NCI-H2107 (cell line): ENCODE measurements at places on chromosomes 7 and 10.

DNA sequence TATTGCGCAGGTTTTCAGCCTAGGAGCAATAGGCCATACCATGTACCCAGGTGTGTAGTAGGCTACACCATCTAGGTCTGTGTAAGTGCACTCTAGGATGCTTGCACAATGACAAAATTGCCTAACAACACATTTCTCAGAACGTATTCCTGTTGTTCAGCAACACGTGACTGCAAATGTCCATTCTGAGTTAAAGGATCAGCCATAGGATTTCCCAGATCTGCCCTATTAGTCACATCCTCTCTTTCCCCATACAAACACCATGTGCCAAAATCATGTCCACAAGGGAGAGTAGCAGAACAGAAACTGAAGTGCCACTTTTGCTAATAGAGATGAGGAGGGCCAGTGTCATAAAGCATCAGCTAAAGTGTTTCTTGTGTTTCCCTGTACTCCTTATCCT lies 42.6 kb upstream of the AMPH start:
- no peak for DNase-seq

DNA sequence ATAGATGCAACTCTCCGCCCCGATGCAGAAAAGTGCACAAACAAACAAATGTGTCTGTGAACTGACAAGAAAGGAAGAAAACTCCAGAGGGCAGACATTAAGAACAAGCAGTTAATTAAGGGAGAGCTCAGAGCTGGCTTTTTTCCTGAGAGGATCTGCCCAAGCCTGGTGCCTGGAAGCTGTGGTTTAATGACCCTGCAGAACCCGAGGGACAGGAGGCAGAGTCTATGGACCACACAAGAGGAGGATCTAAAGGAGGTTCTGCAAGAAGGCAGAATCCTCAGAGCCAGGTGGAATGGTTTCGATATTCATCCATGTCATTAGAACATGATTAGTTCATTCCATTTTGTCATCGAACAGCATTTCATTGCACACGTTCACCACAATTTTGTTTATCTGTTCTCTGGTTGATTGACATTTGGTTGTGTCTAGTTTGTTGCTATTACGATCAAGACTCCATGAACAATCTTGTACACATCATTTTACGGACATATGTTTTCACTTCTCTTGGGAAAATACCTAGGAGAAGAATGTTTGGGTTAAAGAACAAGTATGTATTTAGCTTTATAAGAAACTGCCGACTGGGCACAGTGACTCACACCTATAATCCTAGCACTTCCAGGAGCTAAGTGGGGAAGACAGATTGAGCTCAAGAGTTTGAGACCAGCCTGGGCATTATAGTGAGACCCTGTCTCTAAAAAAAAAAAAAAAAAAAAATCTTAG lies 560.2 kb downstream of the CALN1 start:
- no peak for DNase-seq

- no peak for DNase-seq
Observed at GRCh38 chr7:89908736-89909135, 245.5 kb upstream of the STEAP1 start.

GRCh38 chr7:25553580-25554291 lies 325.4 kb upstream of the NPVF start:
- no peak for DNase-seq

GRCh38 chr10:123552760-123553554 lies 113.2 kb upstream of the GPR26 start:
- no peak for DNase-seq

GRCh38 chr10:121291823-121292222 lies 306.4 kb downstream of the FGFR2 start:
- DNase-seq: no peak

DNA sequence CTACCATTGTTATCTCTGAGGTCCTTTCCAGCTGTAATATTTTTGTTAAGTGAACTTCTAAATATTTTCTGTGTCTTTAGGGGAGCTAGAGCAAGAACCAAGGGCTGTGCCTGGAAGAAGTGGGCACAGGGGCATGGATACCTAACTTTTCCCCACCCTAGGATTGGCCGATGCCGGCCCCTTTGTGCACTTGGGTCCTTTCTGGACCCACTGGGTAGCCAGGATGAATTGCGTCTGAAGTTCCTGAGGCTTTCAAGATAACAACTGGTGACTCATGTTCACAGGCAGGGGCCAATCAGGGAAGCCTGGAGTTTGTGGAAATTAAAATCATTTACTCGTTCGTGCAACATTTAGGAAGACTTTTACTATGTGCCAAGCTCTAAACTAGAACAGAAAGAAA lies 758 bp downstream of the DPCD start:
- DNase-seq: no peak

DNA sequence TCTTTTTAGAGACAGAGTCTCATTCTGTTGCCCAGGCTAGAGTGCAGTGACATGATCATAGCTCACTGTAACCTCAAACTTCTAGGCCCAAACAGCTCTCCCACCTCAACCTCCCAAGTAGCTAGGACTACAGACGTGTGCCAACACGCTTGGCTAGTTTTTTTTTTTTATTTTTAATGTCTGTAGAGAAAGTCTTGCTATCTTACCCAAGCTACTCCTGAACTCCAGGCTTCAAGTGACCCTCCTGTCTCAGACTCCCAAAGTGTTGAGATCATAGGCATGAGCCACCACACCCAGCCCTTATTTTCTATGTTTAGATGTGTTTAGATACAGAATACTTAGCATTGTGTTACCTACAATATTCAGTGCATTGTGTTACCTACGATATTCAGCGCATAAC lies 46.4 kb downstream of the KMT2E start:
- DNase-seq: no peak

DNA sequence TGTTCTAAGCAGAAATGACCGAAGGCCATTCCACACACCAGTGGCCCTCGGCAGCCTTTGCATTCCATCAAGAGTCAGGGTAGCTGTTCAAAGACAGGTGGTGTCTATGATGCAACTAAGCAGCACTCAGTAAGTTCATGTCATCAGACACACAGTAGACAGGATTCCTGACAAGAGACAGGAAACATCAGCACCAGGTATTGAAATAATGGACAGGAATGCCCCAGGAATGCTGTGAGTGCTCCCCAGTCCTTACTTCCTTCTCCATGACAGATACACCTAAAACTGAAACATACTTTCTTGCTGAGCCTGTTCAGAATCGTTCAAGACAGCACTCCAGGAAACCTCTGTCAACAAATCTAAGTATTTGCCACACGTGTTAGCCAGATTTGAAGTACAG lies 204.4 kb downstream of the TPST1 start:
- DNase-seq: no peak

DNA sequence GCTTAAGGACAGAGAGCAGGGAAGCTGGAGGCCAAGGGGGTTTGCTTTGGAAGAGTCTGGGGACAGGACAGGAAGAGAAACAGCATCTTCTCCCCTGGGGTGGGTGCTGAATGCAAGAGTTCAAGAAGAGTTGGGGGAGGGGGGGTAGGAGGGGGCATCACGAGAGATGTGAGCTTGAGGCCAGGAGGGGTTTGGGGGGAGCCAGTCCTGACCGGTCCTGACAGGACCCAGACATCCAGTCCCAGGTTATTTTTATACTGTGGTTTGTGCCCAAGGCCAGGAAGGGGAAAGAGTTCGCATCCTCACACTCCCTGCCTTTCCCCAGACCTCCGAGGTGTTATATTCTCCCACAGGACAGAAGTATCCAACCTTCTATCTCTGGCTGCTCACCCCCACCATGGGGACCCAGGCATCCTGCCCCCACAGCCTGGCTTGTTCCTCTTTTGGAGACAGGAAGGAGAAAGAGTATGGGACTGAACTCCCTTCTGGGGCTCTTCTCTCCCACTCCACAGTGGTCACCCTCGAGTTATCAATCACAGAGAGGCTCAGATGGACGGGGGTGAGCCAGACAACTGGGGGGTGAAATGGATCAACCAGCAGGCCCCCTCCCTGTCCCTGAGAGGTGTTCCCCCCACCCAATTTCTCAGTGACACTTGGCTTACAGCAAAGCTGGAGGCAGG lies 2.8 kb downstream of the TSC22D4 start:
- DNase-seq: no peak

GRCh38 chr10:6141296-6142151 lies 52.7 kb downstream of the RBM17 start:
- peak; percentile 12 for DNase-seq

- no peak for DNase-seq
Observed at GRCh38 chr10:71998119-71998839, 34.1 kb downstream of the CHST3 start.

GRCh38 chr7:16063716-16064675 lies 357.3 kb downstream of the CRPPA start:
- DNase-seq: no peak

GRCh38 chr7:155234950-155235789 lies 62.5 kb upstream of the INSIG1 start:
- no peak for DNase-seq

DNA sequence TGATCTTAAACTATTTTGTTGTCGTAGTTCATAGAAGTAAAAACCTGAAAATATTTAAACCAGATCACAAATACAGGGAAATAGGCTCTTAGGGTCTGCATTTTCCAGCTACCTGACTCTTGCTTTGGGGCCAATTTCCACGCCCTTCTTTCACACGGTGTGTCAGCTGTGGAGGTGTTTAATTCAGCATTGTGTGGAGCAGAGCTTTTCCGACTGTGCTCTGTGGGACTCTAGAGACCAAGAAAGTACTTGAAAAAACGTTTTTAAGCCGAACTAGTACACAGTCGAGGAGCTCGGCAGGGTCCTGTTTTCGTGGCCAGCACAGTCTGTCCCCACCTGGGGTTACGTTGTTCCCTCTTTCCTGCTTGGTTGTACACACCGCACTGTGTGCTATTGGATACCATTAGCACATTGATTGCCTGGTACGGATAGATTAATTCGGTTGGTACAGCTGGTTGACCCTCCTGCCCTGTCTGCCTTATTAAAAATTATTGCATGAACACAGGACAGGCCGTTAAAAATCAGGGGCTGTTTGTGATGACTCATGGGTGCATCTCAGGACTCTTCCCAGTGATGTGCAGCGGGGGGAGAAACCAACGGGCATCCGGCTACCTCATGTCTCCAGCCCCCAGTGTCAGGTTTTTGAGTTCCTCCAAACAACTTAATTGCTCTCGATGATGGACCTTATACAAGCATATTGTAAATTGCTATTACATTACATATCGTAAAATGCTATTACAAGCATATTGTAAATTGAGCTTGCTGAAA lies 80.7 kb upstream of the BTBD16 start:
- no peak for DNase-seq

DNA sequence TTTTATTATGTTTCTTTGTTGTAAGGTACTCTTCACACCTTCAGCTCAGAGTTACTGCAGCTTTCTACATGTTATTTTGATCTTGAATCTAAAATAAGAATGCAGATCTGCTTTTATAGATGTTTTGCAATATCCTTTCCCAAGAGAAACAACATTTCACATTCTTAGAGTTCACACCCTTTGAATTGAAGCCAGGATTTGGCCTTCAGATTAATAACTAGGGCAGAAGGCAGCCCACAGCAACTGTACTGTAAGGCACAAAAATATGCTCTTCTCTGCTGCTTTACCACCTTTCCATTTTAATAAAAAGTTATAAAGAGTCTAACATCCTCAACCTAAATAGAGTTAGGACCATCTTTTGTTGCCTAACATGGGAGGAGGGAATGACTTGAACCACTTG lies 224.7 kb downstream of the LHFPL3 start:
- no peak for DNase-seq

GRCh38 chr7:1851721-1852516 lies 181.8 kb downstream of the ELFN1 start:
- no peak for DNase-seq

GRCh38 chr10:34710391-34710751 lies 104.7 kb downstream of the PARD3 start:
- no peak for DNase-seq

DNA sequence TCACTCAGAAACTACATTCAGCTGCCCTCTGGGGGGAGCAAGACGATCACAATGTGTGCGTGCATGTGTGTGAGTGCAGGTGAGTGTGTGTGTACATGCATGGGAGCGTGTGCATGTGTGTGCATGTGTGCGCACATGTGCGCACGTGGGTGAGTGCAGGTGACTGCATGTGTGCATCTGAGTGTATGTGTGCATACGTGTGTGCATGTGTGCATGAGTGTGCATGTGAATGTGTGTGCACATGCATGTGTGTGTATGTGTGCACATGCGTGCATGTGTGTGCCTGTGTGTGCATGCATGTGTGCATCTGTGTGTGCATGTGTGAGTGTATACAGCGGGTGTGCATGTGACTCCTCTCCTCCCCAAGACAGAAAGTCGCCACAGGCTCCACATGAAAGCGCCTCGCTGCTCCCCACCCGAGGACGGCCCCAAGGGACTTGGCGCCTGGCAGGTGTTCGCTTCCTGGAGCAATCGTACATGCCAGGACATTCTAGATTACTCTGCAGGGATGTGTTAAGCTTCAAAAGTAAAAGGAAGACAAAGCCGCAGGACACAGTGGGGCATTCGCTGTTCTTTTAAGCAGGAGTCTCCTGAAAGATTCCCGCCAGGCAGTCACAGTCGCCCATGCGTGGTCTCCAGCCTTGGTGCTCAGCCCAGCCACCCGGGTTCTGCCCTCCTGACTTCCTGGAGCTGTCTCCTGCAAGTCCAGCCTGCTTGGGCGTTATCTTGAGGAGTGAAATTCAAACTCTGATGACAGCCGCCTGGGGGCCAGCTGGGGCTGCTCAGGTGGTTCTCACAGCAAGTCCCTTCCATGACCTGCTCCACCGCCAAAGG lies 42.0 kb upstream of the ADGRA1 start:
- no peak for DNase-seq
